Activated T-helper 1 cell treated with Interleukin-2 at 50 U/mL for 16 hours (primary cell): ENCODE measurements at places on chromosomes 6 and 20.

DNA sequence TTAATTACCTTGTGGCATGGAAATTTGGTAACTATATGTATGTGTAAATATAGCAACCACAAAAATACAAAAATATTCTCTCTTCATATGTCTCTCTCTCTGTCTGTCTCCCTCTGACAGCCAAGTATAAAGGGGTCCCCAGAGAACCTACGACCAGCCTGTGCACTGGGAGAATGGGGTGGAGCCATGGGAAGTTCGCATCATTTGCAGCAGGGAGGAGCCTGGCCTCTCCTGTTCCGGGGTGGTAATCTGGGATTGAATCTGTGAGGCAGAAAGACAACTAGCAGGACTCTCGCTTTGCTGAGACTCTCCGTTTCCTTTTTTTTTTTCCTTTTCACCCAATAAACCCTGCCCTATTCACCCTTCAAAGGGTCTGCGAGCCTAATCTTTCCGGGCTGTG, 1109.1 kb downstream of the HACE1 start:
- no peak for DNase-seq

GRCh38 chr6:147081076-147081609, 123.1 kb upstream of the STXBP5 start:
- no peak for DNase-seq

- no peak for DNase-seq
Observed at GRCh38 chr20:51043811-51044210, 20.9 kb upstream of the KCNG1 start.

DNA sequence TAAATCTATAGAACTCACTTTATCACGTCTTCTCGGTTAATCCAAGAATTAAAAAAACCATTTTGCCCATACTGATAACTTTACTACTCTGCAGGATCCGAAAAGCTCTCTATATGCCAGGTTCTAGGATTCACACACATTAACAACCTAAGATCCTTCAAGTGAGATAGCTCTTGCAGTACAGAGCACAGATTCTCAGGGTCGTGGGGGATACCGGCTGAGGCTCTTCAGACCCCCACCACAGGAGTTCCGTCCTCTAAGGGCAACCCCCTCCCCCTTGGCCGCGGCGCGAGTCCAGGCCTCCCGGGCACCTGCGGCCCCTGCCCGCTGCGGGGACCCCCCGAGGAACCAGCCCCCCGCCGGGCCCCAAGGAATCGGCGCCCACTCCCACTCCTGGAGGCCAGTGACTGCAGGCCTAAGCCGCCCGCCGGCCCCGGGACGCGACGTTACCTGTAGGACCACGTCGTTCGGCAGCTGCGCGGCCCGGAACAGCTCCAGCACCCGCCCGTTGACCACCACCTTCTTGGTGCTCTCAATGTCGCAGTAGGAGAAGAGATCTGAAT, 892 bp downstream of the REPS1 start:
- no peak for DNase-seq

DNA sequence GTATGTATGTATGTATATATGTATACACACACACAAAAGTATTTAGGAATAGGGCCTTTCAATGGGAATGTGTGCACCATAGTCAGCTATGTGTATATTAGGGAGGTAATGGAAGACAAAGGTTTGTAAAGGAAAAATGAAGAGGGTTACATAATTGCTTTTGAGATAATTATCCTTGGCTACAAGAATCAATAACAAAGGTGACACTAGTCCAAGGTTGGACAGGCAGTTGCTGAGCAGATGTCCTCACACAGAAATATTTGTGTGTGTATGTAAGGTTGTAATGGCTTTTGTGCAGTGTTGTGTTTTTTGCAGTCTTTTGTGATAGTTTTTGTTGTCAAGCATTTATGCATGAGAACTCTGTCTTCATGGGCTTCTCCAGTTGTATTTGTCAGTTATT, 157.9 kb upstream of the MARCKS start:
- DNase-seq, result no peak

GRCh38 chr6:24927985-24928745, 7.6 kb downstream of the RIPOR2 start:
- DNase-seq, result no peak

DNA sequence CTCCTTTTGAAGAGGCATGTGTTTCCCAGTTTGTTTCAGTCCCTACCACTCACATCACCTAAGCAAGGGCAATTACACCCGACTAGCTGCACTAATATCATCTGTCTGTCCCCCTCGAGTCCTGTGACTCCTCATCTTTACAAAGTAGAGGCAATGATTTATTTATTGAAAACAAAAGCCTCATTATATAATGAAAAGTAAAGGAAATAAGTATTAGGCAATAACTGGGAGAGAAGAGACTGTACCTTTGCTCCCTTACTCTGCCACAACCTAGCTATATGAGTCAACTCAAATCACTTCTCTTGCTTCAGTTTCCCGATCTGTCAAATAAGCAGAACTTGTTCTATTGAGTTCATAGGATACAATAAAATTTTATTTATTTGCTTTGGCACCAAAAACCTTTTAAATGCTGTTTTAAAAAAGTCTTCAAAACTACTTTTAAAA, 38.9 kb downstream of the CSNK2A1 start:
- no peak for DNase-seq

DNA sequence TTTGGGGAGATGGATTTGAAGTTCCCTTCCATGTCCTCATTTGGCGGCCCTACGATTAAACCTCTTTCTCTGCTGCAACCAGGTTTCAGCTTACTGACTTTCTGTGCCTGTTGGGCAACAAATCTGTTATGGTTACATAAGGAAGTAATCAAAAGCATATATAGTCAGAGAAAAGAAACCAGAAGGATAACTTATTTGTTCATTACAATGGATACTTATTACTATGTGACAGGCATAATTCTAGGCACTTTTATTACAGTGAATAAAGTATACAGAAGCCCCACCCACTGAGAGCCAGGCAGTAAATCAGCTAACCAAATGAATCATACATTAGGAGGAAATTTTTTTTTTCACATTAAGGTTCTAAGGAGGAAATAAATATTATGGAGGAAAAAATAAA, 9.6 kb upstream of the TRIM31 start:
- no peak for DNase-seq

DNA sequence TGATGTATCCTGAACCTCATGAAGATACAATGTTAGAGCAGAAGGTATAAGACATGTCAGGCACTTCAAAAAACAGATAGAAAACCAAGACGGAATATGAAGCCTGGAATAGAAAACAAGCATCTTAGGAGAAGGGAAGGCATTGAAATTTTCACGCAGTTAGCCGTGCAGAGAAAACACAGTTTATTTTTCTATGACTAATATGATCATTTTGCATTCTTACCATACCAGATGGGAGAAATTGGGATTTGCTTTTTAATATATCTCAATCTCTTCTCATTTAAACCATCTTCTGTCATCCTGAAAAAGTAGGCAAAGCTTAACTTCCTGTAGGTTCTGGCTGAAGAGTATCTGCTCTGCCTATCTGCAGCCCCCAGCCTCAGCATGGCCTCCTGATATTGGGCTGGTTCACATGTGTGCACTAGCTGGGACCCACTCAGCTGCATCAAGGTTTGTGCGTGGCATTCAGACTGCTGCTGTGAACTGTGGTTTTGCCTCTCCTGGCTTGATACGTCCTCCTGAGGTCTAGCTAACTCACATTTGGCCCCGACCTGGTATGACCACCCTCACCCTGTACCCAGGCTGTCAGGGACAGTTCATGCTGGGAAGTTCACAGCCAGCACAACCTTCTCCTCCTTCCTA, 392.5 kb upstream of the SASH1 start:
- no peak for DNase-seq

- DNase-seq, result no peak
Observed at GRCh38 chr6:14059791-14060436, 57.7 kb upstream of the CD83 start.

- no peak for DNase-seq
Observed at GRCh38 chr20:15033891-15034290, 696.5 kb upstream of the FLRT3 start.

- DNase-seq, result no peak
Observed at GRCh38 chr20:36010076-36010475, 41.7 kb downstream of the CNBD2 start.

- no peak for DNase-seq
Observed at GRCh38 chr6:15804164-15805154, 141.6 kb upstream of the DTNBP1 start.

DNA sequence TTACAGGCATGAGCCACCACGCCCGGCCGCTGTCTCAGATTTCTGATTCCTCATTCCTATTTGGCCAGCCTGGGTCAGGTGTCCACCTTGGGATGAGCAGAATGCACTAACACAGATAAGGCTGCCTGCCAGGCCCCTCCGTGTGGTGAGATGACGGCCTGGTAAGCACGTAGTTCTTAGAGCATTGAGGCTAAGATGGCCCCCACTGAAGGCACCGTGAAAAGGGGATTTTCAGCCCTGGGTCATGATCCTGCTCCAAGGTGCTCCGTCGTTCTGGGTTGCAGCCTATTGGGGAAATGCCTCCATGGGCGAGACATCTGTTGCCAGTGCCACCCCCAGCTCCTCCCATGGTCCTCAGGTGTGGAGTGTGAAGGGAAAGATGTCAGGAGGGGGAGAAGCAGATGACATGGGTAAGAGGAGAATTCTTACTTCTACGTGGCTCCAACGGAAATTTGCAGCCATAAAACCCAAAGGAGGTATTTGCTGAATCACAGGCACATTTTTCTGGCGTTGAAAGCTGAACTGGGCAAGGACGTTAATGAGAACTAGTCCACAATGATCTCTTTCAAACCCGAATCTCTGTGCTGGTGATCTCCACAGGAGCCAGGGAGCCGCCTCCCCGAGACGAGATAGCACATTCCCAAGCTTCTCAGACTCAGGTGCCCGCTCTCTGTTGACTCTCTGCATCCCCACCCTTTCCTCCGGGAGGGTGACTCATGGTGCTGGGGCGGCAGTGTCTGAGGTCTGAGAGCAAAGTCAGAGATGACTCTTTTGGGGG, 34.0 kb upstream of the BMP6 start:
- no peak for DNase-seq

GRCh38 chr6:103280417-103280816, 1579.3 kb downstream of the HACE1 start:
- DNase-seq, result no peak

DNA sequence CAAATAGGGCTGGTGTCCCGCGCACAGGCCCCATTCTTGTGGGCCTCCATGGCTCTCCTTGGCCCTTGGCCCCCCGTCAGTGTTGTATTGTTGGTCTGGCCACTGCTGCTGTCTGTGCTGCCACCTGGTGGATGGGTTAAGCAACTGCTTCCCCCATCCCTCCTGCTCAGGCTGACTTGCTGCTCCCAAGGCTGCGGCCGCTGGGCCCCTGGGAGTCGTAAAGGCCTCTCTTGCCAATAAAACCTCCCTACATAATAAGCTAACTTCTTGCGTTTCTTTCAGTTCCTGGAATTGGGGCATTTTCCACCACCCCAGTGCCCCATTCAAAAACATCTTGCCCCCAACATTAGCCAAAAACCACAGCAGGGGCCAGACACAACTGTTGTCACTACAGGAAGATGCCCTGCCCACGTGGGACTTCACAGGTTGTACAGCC, 27.1 kb downstream of the CD83 start:
- peak; percentile 47 for DNase-seq

DNA sequence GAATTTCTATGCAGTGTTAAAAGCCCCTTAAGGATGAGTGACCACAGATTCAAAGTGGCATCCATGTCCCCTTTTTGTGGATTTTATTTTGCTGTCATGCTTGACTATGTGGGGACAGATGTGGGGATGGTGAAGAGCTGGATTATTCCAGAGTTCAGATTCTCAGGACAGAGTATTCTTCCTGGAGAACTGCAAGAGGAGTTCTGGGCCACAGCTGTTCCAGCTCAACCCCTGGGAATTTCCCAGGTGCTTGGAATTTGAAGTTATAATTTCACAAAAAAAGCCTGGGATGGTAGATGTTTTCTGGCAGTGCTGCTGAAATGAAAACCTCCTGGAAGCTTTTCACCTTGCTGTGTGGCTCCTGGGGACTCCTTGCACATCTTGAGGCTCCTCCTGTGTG, 671.8 kb upstream of the MARCKS start:
- no peak for DNase-seq

DNA sequence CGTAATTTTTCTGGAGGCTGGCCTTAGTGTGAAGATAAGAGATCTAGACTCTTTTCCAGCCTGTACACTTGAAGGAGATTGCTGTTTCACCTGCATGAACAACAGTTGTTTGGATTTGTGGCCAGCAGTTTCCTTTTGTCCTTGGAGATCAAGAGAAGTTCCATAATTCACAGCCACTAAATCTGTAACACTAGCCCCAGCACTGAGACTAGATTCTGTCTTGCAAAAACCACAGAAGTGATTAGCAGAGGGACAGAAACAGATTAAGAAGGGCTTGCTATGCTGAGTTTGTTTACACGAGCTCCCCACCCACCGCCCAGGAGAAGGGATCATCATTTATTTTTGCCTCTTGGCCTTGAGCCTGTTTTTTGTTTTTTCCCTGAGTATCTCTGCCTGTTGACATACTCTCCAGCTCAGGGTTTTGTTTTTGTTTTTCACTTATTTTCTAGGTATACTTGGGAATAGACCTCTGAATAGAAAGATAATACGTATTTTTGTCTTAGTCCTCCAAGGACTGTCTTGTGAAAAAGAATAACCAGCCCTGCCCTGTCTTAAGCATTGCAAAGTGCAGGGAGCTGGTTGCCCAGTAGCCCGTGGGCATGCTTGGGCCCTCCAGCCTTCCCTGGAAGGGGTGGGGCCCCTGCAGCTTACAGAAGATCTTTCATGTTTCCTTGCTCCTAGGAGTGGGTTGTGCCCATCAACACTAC, 93.1 kb upstream of the SOX4 start:
- DNase-seq, result no peak

DNA sequence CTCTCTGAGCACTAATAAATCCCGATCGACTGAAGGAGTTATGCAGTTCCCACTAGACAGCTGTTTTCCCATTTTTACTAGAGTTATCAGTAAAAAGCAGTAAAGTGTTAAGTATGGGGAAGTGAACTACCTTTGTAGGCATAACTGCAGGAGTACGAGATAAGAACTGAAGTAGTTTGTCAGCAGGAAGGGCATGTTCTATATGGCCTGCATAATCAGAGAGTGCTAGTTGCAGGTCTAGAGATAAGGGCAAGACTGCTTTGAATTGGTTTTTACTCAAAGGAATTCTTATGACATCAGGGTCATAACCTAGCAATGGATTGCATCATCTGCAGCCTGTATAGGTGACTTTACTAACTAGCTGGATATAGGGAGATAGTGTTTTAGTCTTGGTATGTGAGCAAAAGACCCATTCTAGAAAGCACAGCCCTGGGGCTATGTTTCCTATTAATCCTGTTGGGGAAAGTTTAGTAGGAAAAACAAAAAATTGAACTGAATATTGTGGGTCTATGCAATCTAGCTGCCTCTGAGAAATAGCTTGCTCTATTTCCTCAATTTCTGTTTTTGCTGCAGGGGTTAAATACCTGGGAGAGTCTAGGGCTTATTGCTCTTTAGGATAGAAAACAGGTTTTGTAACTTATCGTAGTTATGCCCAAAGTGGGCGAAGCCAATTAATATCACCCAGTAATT, 22.6 kb upstream of the CRISP1 start:
- DNase-seq, result no peak
